CD4-positive, alpha-beta T cell treated with Interleukin-2 at 100 ng/mL for 4 hours (primary cell): ENCODE measurements at places on chromosomes 2 and 18.

GRCh38 chr2:175847128-175847527, 154.9 kb downstream of the LNPK start:
- DNase-seq, result no peak

DNA sequence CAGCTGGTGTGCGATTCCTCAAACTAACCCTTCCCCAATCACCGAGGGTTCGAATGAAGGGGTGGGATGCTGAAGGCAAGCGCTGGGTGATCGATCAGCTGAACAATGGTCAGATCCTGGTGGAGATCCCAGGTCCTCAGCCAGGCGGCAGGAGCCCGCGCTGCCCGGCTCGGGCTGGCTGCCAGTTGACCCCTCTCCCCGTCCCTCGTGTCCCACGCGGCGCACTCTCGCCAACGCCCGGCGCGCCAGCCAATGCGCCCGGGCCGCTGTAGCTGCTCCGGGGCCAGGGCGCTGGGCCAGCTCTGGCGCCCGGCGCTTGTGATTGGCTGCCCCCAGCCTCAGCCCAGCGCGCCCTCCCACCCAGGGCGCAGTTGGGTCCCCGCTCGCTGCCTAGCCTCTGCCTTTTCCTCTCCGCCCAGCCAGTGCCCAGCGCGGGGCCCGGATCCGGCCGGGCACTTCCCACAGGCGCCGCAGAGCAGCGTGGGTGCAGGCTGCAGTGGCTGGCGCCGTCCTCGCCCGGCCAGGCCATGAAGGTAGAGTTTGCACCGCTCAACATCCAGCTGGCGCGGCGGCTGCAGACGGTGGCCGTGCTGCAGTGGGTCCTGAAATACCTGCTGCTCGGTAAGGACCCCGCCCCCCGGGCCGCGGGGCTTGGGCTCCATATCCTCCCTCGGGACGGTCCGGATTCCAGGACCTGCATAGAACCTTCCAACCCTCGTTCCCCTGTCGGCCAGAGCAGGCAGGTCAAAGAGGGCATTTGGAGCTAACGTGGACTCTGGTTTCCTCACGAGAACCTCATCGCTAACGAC, at the start of gene MOGAT1:
Gene MOGAT1, plus strand, starts transcription at position 400 of the 809 bp plus-strand sequence. Its CDS starts 128 bp downstream, at position 528.
- DNase-seq, result no peak

- DNase-seq, result no peak
Measured at GRCh38 chr18:78528411-78529258, 451.0 kb upstream of the SALL3 start.

- no peak for DNase-seq
Measured at GRCh38 chr2:169303579-169304305, 58.6 kb downstream of the LRP2 start.

DNA sequence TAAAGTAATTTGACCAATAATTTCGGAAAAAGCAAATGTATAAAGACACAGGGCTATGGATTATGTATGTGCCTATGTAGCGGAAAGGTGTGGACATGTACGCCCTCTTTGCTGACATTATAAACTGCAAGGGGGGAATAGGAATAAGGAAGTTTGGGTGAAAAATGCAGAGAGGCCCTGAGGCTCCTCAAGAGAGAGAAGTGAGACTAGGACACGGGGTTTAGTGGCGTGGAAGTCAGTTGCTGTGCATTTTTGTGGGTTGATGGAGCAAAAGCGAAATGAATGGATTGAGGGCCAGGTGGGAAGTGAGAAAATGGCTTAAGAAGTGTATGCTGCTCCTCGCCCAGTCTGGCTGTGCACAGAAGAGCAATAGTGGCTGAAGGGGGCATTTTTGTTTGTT, 96.2 kb upstream of the B3GNT7 start:
- DNase-seq, result no peak

DNA sequence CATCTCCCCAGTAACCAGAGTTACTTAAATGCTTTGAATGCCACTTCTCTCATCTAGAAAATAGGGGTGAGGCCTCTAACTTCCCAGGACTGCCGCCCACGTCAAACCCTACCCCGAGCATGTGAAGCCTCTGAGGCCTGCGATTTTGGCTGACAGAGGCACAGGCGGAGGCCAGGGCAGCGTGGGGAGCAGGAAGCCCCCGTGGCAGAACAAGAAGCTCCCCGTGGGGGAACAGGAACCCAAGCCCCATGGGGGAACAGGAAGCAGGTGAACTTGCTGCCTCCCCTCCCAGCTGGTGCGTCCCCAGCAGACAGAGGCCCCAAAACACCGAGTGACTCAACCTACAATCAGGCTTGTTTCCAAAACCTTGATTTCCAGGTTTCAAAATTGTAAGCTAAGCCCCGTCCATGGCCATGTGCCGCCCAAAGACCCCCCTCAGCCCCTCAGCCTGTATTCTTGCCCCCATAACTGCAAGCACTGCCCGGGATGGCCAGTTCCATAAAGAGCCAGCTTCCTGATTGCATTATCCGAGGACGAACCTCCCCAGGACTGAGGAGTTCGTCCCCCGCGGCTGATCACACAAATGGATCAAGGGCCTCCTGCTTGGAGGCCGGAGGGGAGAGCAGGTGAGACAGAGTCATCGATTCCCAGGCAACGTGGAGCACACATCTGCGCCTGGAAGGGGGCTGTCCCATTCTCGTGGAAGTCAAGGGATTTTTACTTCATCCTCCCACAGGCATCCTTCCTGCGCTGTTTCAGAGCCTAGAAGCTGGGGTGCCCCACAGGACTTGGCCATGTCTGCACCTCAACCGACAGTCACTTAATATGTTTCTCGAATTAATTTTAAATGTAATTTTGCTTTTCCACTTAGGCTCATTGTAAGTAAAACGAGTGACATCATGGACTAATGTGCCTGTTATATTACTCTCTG, 36.3 kb upstream of the CTDP1 start:
- DNase-seq, result no peak

DNA sequence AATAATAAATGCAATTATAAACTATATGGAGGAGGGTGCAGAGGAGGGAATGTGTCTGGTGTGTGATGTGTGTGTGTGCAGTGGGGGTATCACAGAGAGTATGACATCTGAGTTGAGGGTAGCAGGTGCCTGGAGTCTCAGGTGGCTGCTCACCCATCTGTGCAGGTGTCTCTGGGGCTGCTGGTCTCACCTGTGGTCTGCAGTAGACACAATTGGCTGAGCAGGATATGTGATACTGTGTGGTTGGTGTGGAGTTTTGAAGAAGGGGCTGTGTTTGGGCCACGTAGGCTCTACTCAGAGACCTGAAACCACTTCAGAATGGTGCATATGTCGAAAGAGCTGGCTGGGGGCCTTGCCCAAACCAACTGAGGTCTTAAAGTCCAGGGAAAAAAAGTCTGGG, 17.0 kb downstream of the FABP1 start:
- DNase-seq, result no peak

DNA sequence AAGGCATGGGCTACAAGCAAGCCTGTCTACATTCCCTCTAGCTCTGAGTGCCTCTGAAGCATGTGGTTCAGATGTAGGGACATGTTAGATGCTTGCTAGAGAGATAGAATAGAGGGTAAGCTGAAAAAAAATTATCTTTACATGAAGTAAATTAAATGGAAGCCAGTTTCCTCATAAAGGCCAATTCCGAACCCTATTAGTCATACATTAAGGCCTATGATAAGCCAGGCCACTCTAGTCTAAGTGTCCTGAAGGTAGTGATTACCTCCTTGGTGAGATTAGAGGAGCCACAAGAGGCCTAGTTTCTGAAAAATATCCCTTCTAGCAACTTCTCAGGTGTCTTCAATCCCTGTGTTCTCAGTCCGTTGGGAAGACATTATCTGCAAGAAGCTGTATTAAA, 72.4 kb upstream of the NPAS2 start:
- no peak for DNase-seq

- DNase-seq, result no peak
Measured at GRCh38 chr18:56298935-56299334, 339.5 kb downstream of the TXNL1 start.

DNA sequence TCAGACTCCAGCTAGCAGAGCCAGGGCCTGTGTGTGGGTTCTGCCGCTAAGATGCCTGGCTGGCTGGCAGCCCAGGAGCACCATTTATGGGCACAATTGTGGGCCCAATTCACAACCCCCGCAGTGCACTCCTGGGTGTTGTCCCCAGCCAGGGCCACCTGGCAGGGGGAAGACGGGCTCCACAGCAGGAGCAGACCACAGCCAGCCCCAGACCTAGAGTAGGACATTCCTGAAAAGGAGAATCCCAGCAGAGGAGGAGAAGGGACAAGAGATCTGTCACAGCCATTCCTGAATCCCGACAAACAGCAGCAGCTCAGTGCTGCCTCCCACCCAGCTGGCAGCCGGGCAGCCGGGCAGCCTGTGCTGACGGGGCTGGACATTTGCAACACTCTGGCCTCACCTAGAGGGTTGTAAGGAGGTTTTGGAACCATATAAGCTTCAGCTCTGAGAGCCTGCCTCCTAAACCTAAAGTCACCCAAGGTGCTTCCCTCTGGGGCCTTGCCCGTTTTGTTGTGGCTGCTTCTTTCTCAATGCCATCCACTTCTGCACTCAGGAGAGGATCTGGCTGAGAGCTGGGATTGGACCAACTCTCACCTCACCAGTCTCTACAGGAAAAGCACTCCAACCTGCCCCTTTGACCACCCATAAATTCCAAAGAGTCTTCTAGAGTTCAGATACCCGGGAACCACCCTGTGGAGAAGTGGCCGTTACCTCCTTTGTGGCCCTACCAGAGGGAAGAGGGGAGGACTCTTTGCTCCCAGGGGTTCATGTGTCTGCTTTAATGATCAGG, 4.1 kb upstream of the TMEM177 start:
- no peak for DNase-seq

DNA sequence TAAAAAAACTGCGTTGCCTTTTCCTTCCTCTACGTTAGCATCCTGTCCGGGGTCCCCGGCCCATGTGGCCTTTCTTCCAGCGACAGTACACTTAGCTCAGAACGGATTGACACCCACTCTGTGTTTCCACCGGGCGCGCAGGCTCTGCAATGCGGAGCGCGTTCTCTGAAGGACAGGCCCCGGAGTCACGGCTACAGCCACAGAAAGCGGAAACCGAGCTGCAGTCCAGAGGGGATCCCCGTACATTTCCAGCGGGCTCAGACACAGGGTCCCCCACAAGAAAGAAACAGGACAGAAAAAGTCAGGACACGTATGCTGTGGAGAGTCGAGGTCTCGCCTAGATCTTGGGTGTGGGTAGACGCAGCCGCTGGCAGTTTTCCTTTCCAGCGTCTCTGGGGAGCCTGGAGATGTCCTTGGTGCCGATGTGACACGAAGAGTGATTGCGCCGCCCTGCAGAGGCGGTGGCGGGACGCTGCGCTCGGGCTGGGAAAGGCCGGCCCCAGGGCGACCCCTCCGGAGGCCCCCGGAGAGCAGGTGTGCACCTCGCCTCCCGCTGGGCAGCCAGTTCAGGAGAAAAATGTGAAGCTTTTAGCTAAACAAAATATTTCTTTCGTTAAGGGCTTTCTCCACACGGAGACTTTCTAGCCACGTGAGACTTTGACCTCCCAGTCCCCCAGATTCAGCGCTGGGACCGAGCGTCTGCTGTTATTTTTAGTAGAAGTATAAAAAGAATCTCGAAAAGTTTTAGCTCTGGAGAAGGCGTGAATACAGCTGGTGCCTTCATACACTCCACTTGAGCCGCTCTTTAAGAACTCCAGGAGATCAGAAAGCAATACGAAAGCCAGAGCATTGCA, 1.3 kb upstream of the ACKR3 start:
- DNase-seq, result no peak

GRCh38 chr18:61619783-61620182, 273.0 kb downstream of the RNF152 start:
- no peak for DNase-seq

- no peak for DNase-seq
Measured at GRCh38 chr18:27109451-27109850, 75.7 kb downstream of the CHST9 start.

- DNase-seq, result no peak
Measured at GRCh38 chr2:134712299-134712698, 6.5 kb downstream of the TMEM163 start.

GRCh38 chr2:16628314-16628713, 37.3 kb downstream of the CYRIA start:
- no peak for DNase-seq

- no peak for DNase-seq
Measured at GRCh38 chr2:27255187-27255586, 7.7 kb downstream of the SLC30A3 start.
